ENCODE measurements at places on chromosomes 2 and 18. TPM values are rescaled to one million over a fixed set of nuclear protein-coding genes. Genes with fewer than 3 reads are reported as not detected.

- no peak for DNase-seq
- peaks cover 27% of the 10 kb centered on the region for H3K4me1 ChIP-seq
- peak overlapping the region; percentile 39 for H3K27ac ChIP-seq
Observed at GRCh38 chr2:203327582-203327900, 653 bp upstream of the ABI2 start.

DNA sequence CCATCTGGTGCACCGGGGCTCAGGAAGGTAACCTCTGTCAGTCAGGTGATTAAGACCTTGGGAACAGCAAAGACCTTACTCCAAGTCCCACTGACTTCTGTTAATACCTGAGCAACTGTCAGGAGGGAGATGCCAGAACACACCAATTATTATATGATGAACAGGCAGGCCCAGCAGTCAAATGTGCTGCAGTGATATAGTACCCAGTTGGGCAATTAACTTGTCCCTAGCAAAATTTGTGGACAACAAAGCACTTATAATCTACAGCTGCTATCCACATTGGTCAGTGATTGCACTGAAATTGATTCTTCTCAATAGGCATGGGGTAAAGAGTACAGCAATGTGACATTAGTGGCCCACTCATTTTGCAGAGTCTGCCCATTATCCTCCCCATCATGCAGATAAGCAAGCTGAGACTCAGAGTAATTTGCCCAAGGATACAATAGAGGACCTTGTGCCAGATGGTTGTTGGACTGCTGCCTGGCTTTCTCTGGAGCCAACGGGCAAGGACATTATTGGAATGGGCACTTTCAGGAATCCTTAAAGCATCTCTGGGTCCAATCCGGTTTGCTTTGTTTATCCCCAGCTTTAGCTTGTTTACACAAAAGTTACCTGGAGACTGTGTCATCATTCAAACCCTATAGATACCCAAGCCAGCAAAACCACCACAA is 147.6 kb downstream of the CCBE1 start:
- H3K27ac ChIP-seq, result no peak overlapping the region
- no peaks in the 10 kb centered on the region for H3K36me3 ChIP-seq
- no peak for DNase-seq
- no peak overlapping the region for H3K4me3 ChIP-seq
- H3K27me3 ChIP-seq, result peaks cover 4% of the 10 kb centered on the region

GRCh38 chr2:21812766-21813165 is 689.0 kb downstream of the TDRD15 start:
- H3K4me1 ChIP-seq, result no peaks in the 10 kb centered on the region
- no peak overlapping the region for H3K27ac ChIP-seq
- no peaks in the 10 kb centered on the region for H3K36me3 ChIP-seq

DNA sequence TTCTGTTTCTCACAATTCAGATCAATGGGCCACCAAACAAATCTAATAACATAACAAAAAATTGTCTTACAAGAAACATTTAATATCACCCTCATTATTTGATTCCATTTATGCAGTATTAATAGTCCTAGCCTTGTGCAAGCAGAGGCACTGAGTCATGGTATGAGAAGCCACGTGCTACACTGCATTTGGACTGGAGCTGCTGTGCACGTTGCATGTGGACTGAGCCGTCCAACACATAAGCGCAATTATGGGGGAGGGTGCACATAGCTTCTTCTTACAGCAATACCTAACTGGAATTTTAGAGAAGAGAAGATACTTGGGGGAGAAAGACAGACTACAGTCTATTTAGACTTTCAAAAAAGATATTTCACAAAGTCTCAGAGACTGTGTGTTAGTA is 329.6 kb upstream of the ID2 start:
- no peaks in the 10 kb centered on the region for H3K36me3 ChIP-seq
- H3K4me3 ChIP-seq, result no peak overlapping the region
- no peak for DNase-seq
- no peak overlapping the region for H3K27ac ChIP-seq

- no peak overlapping the region for H3K27ac ChIP-seq
- peaks cover 14% of the 10 kb centered on the region for H3K27me3 ChIP-seq
- H3K36me3 ChIP-seq, result no peaks in the 10 kb centered on the region
- H3K4me1 ChIP-seq, result no peaks in the 10 kb centered on the region
- no peak for DNase-seq
- no peak overlapping the region for H3K4me3 ChIP-seq
Observed at GRCh38 chr2:223744580-223744979, 92.8 kb downstream of the AP1S3 start.

DNA sequence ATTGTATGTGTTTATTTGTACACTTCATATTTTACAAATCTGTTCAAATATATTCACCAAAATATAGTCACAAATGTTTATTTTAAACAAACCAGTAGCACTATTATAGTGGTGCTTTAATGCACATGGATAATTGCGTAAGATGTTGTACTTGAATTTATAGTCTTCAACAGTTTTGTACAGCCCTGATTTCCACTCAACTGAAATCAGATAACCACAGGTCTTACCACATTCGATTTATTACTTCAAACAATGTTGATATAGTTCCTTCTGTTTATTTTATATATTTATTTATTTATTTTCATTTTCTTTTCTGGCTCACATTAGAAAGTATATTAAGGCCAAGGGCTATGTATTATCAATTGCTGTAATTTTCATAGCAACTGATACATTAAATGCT is 99.4 kb upstream of the ZNF804A start:
- H3K36me3 ChIP-seq, result no peaks in the 10 kb centered on the region
- no peak overlapping the region for H3K27ac ChIP-seq
- no peak overlapping the region for H3K4me3 ChIP-seq
- no peaks in the 10 kb centered on the region for H3K4me1 ChIP-seq

GRCh38 chr18:14015416-14015815 is 100.1 kb upstream of the MC2R start:
- no peaks in the 10 kb centered on the region for H3K36me3 ChIP-seq
- H3K27me3 ChIP-seq, result peaks cover 3% of the 10 kb centered on the region
- DNase-seq, result no peak

- no peak overlapping the region for H3K27ac ChIP-seq
- no peak for DNase-seq
- H3K27me3 ChIP-seq, result peaks cover 14% of the 10 kb centered on the region
Observed at GRCh38 chr2:60608679-60609078, 55.2 kb upstream of the BCL11A start.

SRD5A2 gene
- total RNA-seq, result not detected

TEX44 gene
- not detected for total RNA-seq

Measured in activated naive CD4-positive, alpha-beta T cell treated with anti-CD3 and anti-CD28 coated beads for 36 hours (primary cell).